Kidney capillary endothelial cell (primary cell): ENCODE measurements at places on chromosomes 13 and 19.

DNA sequence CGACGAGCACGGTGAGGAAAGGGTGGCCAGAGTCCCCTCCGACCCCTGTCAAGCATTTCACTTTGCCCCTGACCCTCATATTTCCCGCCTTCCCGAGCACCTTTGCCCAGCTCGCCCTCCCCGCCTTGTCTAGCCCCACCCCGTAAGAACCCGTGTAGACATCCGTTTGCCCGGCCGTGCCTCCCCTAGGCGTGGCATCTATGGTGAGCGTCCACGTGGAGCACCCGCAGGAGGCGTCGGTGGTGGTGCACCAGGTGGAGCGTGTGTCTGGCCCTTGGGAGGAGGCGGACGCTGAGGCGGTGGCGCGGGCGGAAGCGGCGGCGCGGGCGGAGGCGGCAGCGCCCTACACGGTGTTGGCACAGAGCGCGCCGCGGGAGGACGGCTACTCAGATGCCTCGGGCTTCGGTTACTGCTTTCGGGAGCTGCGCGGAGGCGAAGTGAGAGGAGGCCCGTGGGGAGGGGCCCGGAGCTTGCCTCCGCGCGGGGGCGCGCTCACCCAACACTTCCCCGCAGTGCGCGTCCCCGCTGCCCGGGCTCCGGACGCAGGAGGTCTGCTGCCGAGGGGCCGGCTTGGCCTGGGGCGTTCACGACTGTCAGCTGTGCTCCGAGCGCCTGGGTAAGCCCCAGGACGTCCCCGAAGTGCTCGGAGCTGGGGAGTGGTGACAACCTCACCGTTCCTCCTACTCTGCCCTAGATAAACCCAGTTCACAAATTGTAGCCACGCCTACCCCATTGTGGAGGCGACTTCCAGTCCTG is 4.2 kb downstream of the LTBP4 start:
- no peak for DNase-seq

- no peak for DNase-seq
These were observed 49.1 kb upstream of the UBAC2 start for GRCh38 chr13:99151516-99151915.

DNA sequence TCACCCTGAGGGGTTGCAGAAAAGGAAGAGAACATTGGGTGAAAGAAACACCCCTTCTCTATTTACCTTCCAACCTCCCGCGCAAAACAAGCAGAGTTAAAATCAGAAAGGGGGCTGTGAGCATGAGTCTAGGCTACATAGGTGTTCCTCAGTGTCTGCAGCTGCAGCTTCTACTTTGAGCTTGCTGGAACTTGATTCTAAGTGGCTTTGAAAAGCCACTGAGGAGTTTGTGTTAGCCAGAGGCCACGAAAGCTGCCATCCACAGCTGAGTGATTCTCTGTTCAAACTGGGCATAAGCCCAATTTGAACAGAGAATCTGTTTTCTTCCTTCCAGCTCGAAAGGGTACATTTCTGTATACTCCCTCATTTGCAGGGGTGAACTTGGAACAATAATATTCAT is 343.9 kb downstream of the PCDH9 start:
- DNase-seq = no peak

DNA sequence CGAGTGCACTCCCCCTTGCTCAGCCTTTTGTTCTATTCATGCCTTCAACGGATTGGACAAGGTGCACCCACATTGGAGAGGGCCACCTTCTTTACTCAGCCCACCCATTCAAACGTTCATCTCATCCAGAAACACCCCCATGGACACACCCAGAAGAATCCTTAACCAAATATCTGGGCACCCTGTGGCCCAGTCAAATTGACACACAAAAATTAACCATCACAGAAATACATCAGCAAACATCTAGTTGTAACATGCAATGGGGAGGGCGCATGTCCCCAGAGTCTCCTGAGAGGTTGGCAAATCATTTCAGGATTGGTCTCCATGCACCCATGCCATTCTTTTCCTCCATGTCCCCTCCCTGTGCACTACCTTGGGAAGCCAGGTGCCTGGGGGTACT is 167.1 kb downstream of the ZNF536 start:
- no peak for DNase-seq

GRCh38 chr13:59452189-59452890 is 711.4 kb downstream of the DIAPH3 start:
- DNase-seq = no peak

DNA sequence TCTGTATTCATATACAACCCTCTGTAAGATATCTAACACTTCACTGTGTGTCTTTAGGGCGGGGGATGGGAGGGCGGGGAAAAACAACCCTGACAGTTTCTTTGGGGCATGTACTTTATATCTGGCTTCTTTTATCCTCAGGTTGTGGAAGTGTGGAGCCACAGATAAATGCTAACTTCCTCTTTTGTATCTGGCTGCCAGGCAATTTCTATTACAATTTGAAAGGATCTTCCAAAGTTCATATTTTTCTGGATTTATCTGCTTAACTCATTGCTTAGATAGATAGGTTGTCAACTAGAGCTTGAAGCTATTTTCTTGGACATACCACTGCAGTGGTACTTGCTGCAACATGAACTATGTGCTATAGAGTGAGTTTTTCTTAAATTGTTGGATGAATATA is 393.0 kb downstream of the LMO7 start:
- no peak for DNase-seq

GRCh38 chr13:44296856-44297255 is 76.8 kb upstream of the SERP2 start:
- no peak for DNase-seq

DNA sequence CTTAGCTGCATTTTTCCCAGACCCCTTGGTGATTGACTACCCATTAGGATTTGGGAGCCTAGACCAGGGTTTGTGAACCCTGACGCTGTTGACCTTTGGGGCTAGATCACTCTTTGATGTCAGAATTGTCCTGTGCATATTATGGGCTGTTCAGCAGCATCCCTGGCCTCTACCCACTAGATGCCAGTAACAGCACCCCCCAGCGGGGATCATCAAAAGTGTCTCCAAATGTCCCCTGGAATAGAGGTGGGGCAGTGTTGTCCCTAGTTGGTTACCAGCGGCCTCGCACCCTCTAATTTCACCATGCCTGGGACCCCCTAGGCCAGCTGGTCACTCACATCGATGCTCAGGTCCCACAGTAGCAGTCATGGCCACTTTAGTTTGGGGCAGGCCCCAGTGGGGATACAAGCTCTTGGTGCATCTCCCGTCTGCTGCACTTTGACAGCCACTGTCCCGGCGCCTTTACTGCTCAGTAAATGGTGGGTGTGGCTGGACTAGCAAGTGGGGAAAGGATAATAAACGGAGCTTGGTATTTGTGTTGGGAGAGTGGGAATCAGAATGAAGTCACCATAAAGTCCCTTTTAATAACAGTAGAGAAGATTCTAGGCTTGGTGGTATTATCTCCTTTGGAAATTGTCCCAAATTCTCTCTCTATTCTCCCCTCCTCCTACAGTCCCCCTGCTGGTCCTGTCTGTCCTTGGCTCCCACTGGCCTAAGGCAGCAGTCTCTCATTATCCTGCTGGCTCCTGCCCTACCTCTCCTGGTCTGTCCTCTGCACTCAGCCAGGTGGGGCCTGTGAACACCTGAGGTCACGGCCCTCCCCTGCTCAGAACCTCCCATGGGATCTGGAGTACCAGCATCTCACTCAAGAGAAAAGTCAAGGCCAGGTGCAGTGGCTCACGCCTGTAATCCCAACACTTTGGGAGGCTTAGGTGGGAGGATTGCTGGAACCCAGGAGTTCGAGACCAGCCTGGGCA is 80.6 kb downstream of the SIPA1L3 start:
- no peak for DNase-seq

- DNase-seq = no peak
These were observed 58.6 kb downstream of the LMO7 start for GRCh38 chr13:75694722-75695121.

DNA sequence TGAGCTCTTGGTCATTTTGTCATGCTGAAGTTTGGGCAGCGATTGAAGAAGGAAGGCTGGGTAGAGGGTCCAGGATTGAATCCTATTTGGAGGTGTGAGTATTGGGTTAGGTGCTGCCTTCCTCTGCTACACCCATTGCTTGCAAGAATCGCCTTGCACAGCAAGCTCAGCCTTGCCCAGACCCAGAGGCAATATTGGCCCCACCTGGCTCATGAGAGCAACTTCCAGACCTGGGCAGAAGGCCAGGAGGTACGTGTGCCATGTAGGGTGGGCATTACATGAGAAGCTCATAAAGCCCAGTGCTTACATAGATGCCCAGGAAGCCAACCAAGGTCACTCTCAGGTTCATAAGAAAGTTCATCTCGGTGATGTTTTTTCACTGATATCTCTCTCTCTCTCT is 718.0 kb downstream of the EFNB2 start:
- DNase-seq = no peak

DNA sequence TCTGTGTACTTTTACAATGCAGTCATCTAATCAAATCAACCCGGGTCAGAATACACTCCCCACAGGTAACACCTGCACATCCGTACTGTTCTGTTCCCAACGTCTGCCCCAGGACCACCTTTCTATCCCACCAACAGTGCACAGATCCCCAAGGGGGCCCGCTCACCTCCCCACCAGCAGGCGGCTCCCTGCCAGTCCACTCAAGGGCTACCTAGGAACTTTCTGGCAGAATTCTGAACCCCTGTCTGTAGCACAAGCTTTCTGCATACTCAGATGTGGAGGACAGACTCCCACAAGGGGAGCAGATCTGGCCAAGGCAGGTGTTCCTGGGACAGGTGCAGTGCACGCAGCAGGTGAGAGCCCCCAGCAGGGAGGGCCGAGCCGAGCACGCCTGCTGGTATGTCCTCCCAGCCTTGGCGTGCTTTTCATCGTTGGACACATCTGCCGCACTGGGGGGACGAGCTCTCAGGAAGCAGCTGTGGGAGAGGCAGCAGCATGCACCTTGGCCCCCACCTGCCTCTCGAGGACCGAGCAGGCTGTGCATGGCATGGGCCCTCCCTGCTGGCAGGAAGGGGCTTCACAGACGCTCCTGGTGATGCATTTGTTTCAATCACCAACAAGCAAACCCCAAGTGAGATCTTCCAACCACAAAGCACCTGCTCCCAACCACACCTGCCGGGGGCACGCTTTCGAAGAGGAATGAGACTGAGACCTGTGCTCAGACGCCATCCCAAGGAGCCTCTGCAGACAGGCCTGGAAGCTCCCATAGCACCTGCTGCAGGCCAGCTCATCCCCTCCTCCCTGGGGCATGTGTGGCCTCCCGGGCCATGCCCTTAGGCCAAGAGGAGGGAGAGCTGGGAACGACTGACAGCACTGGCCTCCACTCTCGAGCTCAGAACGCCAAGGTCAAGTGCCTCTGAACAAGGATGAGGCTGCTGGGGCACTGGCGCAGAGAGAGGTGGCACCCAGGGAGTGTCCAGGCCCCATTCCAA is 35.9 kb downstream of the RAB20 start:
- DNase-seq = no peak

DNA sequence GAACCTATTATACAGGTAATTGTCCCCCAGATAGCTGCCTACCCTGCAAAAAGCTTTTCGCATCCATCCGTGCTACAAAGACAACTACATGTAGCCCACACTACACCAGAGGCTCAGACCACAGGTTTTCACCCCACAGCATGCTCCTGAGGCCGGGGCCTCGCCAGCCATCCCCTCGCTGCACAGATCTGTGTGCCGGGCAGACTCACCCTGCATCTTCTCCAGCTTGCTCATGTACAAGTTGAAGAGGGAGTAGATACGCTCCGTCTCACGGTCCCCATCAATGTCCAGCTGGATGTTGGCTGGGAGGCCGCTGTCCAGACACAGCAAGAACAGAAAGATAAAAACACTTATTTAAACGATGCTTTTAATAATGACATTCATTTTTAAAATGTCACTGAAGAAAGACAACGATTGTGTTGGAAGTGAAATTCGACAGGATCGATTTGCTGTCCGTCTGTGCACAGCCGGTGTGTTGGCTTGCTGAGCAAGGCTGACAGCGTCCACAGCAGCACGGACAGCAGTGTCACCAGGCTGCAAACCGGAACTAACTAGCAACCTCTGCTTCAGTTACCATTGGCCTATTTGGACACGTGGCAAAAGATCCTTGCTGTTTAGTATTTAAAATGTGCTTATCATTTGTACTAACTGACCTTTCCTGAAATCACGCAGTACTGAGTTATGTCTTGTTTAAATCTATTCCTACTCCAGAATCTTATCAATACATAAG is 18.6 kb upstream of the C13orf46 start:
- DNase-seq = no peak

GRCh38 chr13:103168901-103169508 is 102.8 kb upstream of the SLC10A2 start:
- no peak for DNase-seq

GRCh38 chr19:28867978-28868377 is 345.0 kb downstream of the UQCRFS1 start:
- no peak for DNase-seq

- DNase-seq = no peak
These were observed 3.2 kb downstream of the ERF start for GRCh38 chr19:42251572-42252358.

DNA sequence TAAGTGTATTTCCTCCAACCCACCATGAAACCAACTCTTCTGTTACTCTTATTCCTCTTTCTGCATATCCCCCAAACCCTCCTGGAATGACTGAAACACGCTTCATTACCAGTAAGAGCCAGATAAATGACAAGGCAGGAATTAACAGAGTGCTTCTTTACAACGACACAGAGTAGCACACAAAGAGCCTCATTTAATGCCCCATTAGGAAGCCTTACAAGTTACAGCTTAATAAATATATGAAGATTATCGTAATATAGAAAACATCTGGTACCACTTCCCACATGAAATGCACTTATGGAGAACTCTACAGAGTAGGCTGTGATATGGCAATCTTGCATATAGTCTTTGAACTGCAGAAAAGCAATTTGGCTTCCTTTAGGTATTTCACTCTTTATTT is 116.8 kb downstream of the ENOX1 start:
- DNase-seq = no peak

DNA sequence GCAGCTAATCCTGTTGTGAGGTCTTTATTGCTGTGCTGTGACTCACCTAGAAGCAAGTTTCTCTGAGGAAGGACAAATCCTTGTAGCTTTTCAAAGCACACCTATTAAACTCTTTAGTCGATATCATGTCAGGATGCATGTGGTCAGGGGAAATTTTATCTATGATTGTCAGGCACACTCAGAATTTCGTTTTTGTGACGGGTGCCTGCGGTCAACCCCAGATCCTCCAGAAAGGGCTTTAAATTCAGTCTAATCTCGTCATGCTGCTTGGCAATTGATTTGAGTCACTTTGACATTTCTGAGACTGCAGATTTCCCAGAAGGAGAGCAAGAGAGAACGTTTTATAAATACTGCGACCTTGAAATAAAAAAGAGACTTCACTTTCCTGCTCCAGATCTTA is 316.9 kb downstream of the FGF9 start:
- no peak for DNase-seq
